HepG2 (cell line): ENCODE measurements at places on chromosomes 1 and 21. TPM values are rescaled to one million over a fixed set of nuclear protein-coding genes. Genes with fewer than 3 reads are reported as not detected.

FCN3 gene
- not detected in 2 replicates for total RNA-seq

S100A1 gene
- 120 and 151 TPM in 2 replicates for total RNA-seq

VCAM1 gene
- total RNA-seq: not detected in 2 replicates

VWA1 gene
- total RNA-seq: 25.1 and 57.5 TPM in 2 replicates

YOD1 gene
- 9.1 and 14.1 TPM in 2 replicates for total RNA-seq

SYPL2 gene
- total RNA-seq: 0.24 and 0.25 TPM in 2 replicates

CLEC20A gene
- not detected in 2 replicates for total RNA-seq

LY9 gene
- not detected in 2 replicates for total RNA-seq

- H3K27ac ChIP-seq: no peak overlapping the region
- H3K4me3 ChIP-seq: no peak overlapping the region
- H3K36me3 ChIP-seq: no peaks in the 10 kb centered on the region
- peaks cover 33% of the 10 kb centered on the region for H3K4me1 ChIP-seq
Observed at GRCh38 chr1:11789126-11790067, 16.4 kb downstream of the MTHFR start.

GRCh38 chr1:20830378-20830777 lies 43.3 kb upstream of the HP1BP3 start:
- no peaks in the 10 kb centered on the region for H3K4me1 ChIP-seq
- no peaks in the 10 kb centered on the region for H3K27me3 ChIP-seq
- no peak for DNase-seq
- peaks cover 22% of the 10 kb centered on the region for H3K36me3 ChIP-seq

- H3K4me3 ChIP-seq: no peak overlapping the region
- H3K4me1 ChIP-seq: peaks cover 44% of the 10 kb centered on the region
- no peaks in the 10 kb centered on the region for H3K36me3 ChIP-seq
- H3K27me3 ChIP-seq: peaks cover 5% of the 10 kb centered on the region; the same call in 1 of the 3 replicates
- no peak overlapping the region for H3K27ac ChIP-seq
- DNase-seq: no peak
Observed at GRCh38 chr1:59079434-59080140, 217.3 kb upstream of the FGGY start.

DNA sequence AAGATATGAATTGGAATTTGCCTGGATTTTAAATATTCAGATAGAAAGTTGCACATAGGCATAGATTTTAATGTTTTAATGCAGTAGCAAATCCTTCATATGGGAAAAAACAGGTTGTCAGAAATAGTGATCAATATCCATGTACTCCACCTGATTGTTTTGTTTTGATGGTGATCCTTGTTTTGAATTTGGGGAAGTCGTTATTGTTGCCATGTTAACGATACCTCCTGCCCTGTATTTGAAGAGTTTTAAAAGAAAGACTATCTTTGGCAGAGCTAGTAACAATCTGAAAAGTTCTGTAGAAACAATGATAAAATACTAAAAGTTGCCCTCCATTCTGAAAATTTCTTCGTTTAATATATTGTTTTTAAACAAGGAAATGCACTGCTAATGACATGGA lies 1.1 kb downstream of the CEP350 start:
- H3K4me3 ChIP-seq: peak overlapping the region; percentile 96
- peak overlapping the region; percentile 86 for H3K27ac ChIP-seq
- peaks cover 20% of the 10 kb centered on the region for H3K4me1 ChIP-seq

DNA sequence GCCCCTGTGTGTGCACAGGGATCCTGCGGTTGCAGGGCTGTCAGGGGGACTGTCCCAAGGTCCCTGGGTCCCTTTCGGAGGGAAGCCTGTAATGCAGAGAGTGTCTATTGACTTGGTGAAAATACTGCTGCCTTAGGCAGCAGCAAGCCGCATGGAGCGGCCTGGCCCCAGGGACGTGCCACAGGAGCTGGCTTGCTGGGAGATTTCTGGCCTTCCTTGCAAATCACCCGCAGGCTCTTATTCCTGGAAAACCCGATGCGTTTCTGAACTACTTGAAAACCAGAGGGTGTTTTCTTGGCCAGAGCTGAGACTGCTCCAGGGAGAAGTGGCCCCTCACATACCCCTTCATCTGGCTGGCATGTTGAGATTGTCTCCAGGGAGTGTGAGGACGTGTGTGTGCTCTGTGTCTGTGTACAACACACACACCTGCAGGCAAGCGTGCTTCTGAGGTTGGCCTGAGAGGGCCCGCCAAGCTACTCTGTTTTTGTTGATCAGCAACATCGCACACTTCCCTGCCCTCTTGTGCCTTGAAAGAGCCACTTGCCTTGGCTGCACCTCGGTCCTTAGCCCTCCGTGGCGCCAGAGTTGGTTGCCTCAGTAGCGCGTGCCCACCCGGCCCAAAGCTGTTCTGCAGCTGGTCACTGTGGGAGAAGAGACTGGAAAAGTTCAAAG lies 10.5 kb downstream of the PRDM16 start:
- no peak overlapping the region for H3K4me3 ChIP-seq
- DNase-seq: no peak
- H3K27ac ChIP-seq: no peak overlapping the region

DNA sequence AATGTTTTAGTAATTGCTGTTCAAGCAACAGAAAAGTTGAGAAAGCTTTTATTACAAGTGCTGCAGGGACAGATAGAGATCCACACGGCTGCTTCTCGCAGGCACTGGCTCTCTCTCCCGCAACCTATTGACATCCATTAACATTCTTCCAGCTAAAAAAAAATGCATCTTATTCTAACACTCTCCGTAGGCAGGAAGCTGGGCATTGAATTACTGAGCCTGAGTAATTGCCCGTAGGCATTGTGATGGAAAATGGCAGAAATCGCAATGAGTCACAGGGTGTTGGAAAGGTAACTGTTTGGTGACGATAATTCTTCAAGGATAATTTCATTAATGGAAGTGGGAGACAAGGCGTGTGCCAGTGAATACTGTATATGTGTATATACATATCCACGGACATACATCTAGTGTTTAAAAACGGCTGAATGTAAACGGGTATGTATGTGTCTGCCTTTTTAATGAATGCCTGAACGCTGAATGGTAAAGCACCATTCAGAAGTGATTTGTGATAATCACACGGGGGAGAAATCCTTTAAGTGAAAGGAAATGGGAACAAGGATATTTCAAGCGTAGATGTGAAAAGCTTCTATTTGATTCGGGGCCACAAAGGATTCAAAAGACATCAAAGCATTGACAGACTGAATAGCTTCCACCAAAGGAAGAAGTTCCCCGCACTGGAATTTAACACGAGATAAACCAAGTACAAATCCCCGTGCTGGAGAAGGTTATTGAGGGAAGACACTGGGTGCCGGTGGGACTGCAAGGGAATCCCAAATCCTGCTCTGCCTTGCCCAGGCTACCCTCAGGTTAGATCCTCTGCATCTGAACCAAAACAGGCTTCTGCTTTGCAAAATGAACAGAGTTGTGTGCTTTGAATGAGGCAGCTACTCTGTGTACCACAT lies 567.2 kb downstream of the NPHP4 start:
- peaks cover 83% of the 10 kb centered on the region for H3K27me3 ChIP-seq
- H3K4me3 ChIP-seq: no peak overlapping the region
- H3K36me3 ChIP-seq: no peaks in the 10 kb centered on the region

- no peak overlapping the region for H3K4me3 ChIP-seq
- H3K27ac ChIP-seq: no peak overlapping the region
Observed at GRCh38 chr21:27134516-27134915, 167.6 kb upstream of the ADAMTS5 start.

DNA sequence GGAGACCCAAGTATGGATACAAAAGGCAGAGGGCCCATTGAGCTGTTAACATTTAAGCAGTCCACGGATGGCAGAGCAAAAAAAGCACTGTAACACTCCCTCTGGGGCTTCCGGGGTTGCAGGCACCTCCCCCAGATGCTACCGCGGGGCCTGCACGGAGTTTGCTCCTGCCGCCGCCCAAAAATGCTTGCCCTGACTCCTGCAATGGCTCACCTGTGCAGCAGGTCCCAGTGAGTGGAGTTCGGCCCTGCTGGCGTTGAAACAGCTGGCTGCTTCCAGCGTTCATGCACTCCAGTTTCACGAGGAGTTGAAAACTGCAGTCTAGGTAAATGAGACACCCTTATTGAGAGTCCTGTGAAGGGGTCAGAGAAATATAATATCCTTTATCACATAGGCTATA lies 832.8 kb downstream of the NCAM2 start:
- H3K4me1 ChIP-seq: no peaks in the 10 kb centered on the region
- no peaks in the 10 kb centered on the region for H3K36me3 ChIP-seq
- H3K27me3 ChIP-seq: no peaks in the 10 kb centered on the region
- H3K27ac ChIP-seq: no peak overlapping the region
- no peak for DNase-seq

DNA sequence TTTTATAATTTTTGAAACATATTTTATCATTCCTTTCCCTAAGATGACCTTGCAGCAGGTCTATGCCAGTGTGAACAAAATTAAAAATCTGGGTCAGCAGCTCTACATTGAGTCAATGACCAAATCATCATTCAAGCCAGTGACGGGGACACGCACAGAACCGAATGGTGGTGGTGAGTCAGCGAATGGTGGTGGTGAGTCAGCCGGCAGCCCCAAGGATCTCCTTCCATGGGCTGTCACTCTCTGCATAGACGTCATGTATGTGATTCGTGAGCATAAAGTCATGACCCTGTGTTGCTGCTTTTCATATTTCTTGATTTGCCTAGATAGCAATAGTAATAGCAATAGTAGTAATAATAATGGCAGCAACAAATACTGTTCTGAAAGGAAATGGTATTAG lies 26.3 kb downstream of the PER3 start:
- no peak overlapping the region for H3K4me3 ChIP-seq
- DNase-seq: no peak

GRCh38 chr1:80966266-80966665 lies 834.5 kb upstream of the ADGRL2 start:
- DNase-seq: no peak
- H3K36me3 ChIP-seq: no peaks in the 10 kb centered on the region
- no peaks in the 10 kb centered on the region for H3K4me1 ChIP-seq
- no peaks in the 10 kb centered on the region; the same call in 1 of the 2 replicates for H3K27me3 ChIP-seq
- H3K4me3 ChIP-seq: no peak overlapping the region
- H3K27ac ChIP-seq: no peak overlapping the region

DNA sequence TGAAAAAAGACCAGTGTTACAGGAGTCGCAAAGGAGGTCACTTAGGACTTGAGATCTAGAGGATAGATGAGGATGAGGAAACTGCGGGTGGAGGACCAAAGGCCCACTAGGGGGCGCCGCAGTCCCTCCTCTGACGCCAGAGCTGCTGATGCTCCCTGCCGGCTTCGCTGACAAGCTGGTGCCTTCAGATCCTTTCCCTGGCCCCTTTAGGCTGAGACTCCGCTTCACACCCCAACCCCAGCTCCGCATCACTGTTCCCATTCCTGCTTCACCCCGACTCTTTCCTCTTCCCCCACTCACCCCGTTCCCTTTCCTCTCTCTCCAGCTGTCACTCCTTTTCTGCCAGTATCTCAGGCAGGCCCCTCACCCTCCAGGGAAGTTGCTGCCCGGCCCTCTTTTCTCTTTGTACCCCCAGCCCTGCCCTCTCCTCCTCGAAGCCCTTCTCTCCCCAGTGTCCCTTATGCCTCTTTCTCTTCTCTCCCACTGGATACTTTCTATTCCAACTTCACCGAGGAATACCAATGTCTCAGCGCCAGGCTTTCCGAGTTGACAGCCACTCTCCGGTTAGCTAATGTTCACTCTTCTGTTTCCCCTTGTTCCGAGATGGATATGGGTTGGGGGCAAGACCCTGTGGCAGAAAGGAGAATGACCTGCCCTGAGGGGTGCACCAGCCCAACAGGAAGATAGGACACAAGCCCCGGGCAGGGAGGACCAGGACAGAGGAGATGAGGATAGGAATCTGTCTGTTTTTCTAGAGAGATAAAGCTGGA lies 4.5 kb downstream of the KCNJ9 start:
- H3K4me1 ChIP-seq: peaks cover 5% of the 10 kb centered on the region
- H3K27ac ChIP-seq: no peak overlapping the region
- H3K4me3 ChIP-seq: no peak overlapping the region
- peaks cover 2% of the 10 kb centered on the region; the same call in 1 of the 2 replicates for H3K36me3 ChIP-seq
- no peaks in the 10 kb centered on the region for H3K27me3 ChIP-seq
- DNase-seq: peak; percentile 54

DNA sequence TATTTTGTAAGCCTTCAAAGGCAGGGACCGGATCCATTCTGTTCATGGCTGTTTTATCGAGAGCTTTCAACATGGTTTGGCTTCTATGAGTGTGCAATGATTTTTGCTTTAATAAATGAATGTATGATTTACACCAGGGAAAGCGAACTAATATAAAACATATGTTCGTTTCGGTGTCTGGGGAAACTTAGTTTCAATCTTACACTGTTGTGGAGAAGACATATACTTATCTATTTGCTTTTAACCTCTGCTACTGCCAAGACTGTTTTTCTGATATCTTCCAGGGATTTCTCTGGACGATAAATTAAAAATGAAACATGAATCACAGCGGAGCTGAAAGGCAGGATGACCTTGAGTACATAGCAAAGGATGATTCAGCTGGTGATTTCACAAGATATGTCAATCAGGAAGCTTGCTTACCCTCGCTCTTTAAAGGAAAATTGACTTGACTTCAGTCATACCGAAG lies 14.7 kb upstream of the CYYR1 start:
- H3K4me1 ChIP-seq: no peaks in the 10 kb centered on the region
- no peaks in the 10 kb centered on the region for H3K36me3 ChIP-seq
- H3K27ac ChIP-seq: no peak overlapping the region
- no peak for DNase-seq
- no peaks in the 10 kb centered on the region for H3K27me3 ChIP-seq
- H3K4me3 ChIP-seq: no peak overlapping the region

DNA sequence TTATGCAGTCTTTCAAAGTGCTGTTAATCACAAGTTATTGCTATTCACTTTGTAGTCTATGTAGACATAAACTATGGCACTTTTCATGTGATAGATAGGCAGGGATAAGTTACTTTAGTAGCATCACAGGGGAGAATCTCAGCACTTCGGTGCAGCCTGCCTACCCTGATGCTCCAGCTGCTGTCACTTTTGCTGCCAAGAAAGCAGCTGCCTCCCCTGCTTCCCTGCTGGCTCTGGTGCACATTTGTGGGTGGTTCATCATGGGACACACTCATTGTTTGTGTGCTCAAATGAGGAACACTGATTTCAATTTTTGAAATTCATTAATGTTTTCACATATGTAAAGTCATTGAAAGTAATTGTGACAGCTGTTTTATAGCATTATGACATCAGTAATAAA lies 272.6 kb downstream of the S1PR1 start:
- H3K4me3 ChIP-seq: no peak overlapping the region
- no peak for DNase-seq
- no peaks in the 10 kb centered on the region for H3K4me1 ChIP-seq
- H3K27me3 ChIP-seq: no peaks in the 10 kb centered on the region
- no peaks in the 10 kb centered on the region for H3K36me3 ChIP-seq

GRCh38 chr1:212749821-212750535 lies 41.6 kb downstream of the NSL1 start:
- no peak overlapping the region for H3K27ac ChIP-seq
- DNase-seq: peak; percentile 55
- H3K27me3 ChIP-seq: no peaks in the 10 kb centered on the region
- 0 out of 3 replicates have a peak, but pooled peaks cover 7% of the 10 kb centered on the region for H3K36me3 ChIP-seq
- H3K4me1 ChIP-seq: 0 out of 2 replicates have a peak, but pooled peaks cover 10% of the 10 kb centered on the region

DNA sequence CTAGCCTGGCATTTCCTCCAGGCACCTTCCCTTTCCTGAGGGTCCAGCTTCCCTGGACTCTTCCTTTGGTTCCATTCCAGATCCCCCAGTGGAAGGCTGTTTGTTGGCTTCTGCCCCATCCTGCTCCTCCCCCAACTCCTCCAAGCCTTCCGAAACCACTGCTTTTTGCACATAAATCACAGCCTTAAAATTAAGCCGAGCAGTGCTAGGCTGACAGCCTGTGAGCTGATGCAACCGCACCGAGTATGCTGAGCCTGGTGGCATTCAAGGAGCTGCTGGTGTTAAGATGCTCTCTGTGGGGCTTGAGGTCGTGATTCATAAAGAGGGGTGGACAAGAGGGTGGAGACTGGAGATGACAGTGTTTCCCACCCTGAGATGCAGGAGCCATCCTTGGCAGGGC lies 266.6 kb upstream of the C1orf174 start:
- no peaks in the 10 kb centered on the region for H3K4me1 ChIP-seq
- H3K4me3 ChIP-seq: no peak overlapping the region
- H3K27me3 ChIP-seq: peaks cover 30% of the 10 kb centered on the region; the same call in 2 of the 3 replicates
- H3K36me3 ChIP-seq: no peaks in the 10 kb centered on the region
- H3K27ac ChIP-seq: no peak overlapping the region
- DNase-seq: no peak
